Stimulated activated CD4-positive, alpha-beta T cell treated with anti-CD3 and anti-CD28 coated beads, Interleukin-4, amount 100 ng/mL, for 48 hours (primary cell): ENCODE measurements at places on chromosomes 3 and 15.

- DNase-seq, result no peak
Measured at GRCh38 chr15:81880314-81880713, 165.5 kb downstream of the MEX3B start.

- DNase-seq, result no peak
Measured at GRCh38 chr15:78906316-78906620, 33.6 kb downstream of the MORF4L1 start.

DNA sequence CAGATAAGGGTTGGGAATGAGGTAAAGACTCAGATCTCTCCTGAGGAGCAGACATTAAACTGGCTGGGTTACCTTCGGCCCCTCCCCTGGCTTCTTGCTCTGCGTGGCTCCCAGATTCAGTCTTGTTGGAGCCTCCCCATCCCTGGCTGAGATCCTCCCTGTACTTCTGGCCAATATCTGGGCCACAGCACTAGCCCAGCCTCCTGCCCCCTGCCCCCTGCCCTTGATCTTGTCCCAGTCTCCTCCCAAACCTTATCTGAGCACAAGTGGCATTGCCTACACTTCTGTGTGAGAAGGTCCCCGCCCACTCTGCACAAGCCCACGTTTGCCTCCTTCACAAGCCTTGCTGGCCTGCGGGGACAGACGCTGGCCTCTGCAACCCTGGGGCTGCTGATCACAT is 16.8 kb downstream of the PLA2G4F start:
- DNase-seq, result no peak

GRCh38 chr3:45537970-45538640 is 56.4 kb upstream of the LIMD1 start:
- no peak for DNase-seq

GRCh38 chr3:102398176-102398575 is 36.6 kb upstream of the ZPLD1 start:
- DNase-seq, result no peak

DNA sequence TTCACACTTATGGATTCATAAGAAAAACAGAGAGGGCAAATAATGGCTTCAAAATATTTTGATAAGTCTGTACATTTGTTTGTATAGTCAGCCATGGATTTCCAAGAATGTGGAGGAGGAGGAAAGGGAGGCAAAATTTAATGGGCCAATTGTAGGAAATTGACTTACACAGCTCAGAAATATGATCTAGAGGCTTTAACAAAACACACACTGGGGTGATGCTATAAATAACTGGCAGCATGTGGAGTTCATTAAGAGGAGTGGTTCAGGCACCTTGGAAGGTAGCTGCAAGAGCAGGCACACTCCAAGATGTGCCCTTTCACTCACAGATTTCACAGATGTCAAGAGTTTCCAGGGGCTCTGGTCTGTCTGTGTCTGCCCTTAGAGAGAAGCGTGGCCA is 193.4 kb upstream of the RASGRP1 start:
- DNase-seq, result no peak

DNA sequence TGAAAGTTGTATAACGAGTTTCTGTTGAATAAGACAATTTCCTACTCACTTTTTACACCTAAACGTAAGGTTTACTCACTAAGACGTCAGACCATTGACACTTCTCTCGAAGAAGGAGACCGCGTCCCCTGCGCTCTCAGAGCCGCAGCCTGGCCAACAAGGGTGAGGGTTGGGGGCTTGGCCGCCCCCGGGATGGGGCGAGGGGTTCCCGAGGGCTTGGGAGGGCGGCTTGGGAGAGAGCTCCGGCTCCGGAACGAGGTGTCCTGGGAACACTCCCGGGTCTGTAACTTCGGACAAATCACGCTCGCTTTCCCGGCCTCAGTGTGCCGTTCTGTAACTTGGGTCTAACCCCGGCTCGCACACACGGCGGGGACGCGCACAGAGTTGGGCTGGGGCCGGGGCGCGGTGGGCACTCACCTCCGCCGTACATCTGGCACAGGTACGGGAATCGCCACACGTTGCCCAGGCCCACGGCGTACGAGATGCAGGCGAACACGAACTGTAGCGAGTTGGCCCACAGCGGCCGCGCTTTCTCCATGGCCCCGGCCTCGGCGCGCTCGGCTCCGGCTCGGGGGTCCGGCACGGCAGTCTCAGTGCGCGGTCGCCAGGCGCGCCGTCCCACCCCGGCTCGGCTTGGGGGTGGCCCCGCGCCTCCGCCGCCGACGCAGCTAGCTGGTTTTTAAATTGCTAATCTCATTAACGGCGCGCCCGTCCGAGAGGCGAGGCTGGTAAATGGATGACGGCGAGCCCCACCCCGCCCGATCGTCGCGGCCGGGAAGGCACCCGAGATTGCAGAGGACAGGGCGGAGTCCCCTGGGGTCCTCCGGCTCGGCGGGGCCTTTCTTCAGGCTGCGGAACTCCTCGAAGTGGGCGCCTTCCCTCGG is at the start of gene SLC6A20:
Gene SLC6A20, minus strand, starts transcription at position 655 of the 884 bp plus-strand sequence. Its CDS starts 117 bp downstream, at position 538.
- DNase-seq, result no peak

GRCh38 chr15:49044766-49045606 is 1.3 kb downstream of the SECISBP2L start:
- no peak for DNase-seq

DNA sequence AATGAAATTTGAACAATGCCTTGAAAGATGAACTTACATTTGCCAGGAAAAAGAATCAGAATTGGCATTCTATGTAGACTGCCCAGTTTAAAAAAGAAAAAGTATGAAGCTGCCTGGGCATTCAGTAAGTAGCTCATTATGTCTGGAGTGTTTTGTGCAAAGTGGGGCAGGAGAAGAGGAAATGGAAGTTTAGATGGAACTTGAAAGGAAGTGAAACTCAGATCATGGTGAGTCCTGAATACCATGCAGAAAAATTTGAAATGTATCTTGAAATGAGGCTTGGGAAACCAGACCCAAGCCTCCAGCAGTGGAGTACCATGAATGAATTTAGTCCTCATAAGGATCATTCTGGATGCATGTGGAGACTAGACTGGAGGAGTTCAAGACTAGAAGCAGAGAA is 4.8 kb upstream of the MORC1 start:
- no peak for DNase-seq

GRCh38 chr3:16060945-16061344 is 113.5 kb upstream of the GALNT15 start:
- no peak for DNase-seq

DNA sequence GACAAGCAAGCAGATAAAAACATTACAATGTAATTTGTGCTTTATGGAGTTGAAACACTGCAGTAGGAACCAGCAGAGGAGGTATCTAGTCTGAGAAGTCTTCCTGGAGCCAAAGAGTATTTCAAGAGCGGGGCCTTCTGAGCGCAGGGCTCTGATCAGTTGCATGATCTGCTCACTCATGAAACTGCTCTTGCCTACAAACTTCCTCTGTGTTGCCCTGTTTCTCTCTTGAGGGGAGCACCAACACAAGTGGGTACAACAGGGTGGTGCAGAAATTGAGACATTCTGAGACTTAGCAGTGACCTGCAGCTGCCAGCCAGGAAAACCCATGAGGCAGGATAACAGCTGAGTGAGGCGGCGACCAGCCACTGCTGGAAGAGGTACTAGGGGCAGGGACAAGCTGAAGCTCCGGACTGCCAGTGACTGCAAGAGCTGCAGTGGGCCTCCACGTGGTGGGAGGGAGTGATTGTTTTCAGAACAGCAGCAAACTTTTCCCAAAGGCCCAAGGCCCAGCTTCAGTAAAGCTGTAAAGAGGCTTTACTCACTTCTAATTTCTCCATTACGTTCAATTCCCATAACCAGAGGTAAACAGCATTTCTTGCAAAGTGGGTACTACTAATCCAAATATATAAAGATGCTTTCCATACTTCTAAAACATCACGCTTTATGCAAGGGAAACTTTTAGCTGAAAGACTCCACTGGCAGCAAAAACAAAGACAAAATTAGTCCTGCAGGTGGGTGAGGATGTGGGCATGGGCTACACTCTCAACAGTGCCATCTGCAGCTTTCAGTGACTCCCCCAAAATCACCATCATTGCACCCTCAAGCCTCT is 69.0 kb upstream of the LPP start:
- DNase-seq, result no peak

- no peak for DNase-seq
Measured at GRCh38 chr15:31487811-31488436, 161.3 kb downstream of the KLF13 start.

DNA sequence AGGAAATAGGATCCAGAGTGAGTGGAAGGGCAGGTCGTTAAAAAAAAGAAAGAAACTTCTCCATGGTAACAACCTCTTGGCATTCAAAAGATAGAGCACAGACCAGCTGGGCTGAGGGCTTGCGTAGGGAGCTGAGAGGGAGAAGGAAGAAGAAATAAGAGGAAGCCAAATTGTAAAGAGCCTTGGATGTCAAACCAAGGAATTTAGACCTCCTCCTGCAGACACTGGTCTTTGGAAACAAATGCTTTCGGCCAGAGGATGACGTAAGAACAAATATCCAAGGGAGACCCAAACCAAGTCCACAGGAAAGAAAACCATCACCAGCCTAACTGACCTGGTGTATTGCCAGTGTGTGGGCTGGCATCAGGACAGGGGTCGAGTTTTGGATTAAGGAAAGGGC is 155.2 kb downstream of the UACA start:
- no peak for DNase-seq

GRCh38 chr3:45758871-45759270 is 37.5 kb downstream of the SLC6A20 start:
- DNase-seq, result no peak

DNA sequence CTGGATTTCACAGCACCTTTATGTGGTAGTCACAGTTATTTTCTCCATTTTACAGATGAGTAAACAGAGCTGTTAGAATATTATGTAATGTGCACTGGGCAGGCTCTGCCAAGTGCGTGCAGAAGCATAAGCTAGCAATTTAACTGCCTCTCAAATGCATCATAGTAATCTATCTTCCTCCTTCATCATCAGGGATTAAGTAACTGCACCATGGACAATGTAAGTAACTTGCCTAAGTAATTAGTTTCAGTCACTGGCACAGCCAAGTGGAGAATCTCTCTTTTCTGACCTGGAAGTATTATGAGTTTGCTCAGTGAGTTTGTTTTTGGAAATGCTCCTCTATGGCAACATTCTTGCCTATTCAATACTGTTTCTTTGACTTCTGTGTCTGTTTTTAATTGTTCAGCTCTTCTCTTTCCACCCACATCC is 260.5 kb downstream of the PTPRG start:
- DNase-seq, result no peak

- DNase-seq, result no peak
Measured at GRCh38 chr3:61734749-61735686, 173.6 kb downstream of the PTPRG start.

DNA sequence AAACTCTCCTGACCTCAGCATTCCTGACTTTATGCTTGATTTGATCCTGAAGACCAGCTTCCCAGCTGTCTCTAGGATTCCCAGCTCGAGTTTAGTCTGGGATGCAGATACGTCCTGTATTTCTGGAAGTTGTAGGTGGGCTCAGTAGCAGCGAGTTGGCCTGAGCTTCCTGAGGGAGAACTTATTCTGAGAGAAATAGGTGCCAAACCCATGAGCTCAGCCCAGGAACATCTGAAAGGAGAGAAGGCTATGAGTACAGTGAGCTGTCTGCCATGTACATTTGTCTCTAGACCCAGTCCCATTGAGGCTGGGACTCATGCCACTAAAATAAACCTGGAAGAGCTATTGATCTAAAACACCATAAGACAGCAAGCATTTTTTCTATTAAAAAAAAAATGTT is 36.6 kb upstream of the SLC9A9 start:
- no peak for DNase-seq

DNA sequence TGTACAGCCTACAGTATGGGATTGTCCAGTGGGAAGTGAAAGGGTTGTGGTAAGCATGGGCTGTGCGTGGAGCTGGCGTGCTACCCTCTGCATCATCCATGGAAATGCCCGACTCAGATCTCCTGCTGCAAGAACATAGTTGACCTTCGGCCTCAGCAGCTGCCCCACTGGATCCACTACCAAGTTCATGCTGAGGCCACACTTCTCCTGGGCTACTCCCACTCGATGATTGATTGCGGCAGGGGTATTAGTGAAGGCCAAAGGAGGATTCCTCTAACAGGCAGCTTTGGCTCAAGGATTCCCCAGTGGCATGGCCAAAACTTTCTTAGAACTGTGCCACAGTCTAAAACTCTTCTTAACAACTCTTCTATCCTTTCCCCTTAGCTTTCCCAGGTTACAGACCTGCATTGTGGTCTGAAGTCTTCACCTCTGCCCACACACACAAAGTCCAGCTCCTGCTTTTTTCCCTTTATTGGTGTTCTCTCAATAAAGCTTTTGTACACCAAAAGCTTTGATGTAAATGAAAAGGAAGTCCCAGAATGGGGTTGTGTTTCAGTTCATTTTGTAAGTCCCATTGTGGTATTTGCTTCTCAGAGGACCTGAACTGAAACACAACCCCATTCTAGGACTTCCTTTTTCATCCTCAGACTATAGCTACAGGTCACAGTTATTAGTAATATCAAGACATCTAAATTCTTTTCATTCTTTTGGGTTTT is 4.9 kb upstream of the TBC1D5 start:
- DNase-seq, result no peak

DNA sequence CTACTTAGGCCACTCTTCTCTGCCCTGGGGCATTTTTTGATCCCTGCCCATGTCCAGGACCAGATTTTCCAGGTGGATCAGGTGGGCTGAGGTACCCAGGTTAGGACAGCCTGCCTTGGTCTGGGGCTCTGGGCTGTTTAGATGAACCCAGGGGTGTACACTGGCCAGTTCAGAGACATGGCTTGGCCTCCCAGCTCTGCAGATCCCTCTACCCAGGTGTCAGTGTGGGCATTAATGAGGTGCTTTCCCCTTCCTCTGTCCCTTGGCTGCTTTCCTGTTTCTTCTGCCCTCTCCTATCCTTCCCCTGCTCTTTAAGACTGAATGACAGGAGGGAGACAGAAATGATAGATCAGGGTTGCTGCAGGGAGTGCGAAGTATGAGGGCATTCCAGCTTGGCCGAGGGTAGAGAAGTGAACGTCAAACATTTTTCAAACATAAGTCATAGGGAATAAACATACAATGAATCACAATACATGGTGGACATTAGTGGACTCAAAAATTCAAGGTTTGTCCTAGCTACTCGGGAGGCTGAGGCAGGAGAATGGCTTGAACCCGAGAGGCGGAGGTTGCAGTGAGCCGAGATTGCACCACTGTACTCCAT is 30.5 kb downstream of the RTP1 start:
- DNase-seq, result no peak

GRCh38 chr3:4963669-4964570 is 15.3 kb upstream of the BHLHE40 start:
- DNase-seq, result no peak

DNA sequence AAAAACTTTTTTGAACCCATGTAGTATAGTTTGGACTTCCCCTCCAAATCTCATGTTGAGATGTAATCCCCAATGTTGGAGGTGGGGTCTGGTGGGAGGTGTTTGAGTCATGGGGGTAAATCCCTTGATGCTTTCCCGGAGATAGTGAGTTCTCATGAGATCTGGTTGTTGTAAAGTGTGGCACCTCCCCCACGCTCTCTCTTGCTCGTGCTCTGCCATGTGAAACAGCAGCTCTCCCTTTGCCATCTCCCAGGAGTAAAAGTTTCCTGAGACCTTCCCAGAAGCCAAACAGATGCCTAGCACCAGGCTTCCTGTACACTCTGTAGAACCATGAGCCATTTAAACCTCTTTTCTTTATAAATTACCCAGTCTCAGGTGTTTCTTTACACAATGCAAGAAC is 16.0 kb upstream of the RNU6-1 start:
- DNase-seq, result no peak
